Chondrocyte (in vitro differentiated cells): ENCODE measurements at places on chromosomes 2 and 18. TPM values are rescaled to one million over a fixed set of nuclear protein-coding genes. Genes with fewer than 3 reads are reported as not detected.

- no peak overlapping the region for H3K27ac ChIP-seq
- DNase-seq = no peak
- no peaks in the 10 kb centered on the region for H3K27me3 ChIP-seq
- H3K4me3 ChIP-seq = no peak overlapping the region
- H3K4me1 ChIP-seq = peaks cover 15% of the 10 kb centered on the region
Measured at GRCh38 chr2:26529406-26530239, 51.7 kb upstream of the OTOF start.

- H3K36me3 ChIP-seq = no peaks in the 10 kb centered on the region
- H3K4me1 ChIP-seq = no peaks in the 10 kb centered on the region
- DNase-seq = no peak
- no peak overlapping the region for H3K27ac ChIP-seq
- peaks cover 26% of the 10 kb centered on the region for H3K27me3 ChIP-seq
Measured at GRCh38 chr2:133953524-133953923, 300.3 kb upstream of the MGAT5 start.

GRCh38 chr2:226934546-226935201, 98.8 kb downstream of the RHBDD1 start:
- H3K4me3 ChIP-seq = no peak overlapping the region
- no peak for DNase-seq
- H3K27ac ChIP-seq = peak overlapping the region; percentile 53
- H3K27me3 ChIP-seq = no peaks in the 10 kb centered on the region

DNA sequence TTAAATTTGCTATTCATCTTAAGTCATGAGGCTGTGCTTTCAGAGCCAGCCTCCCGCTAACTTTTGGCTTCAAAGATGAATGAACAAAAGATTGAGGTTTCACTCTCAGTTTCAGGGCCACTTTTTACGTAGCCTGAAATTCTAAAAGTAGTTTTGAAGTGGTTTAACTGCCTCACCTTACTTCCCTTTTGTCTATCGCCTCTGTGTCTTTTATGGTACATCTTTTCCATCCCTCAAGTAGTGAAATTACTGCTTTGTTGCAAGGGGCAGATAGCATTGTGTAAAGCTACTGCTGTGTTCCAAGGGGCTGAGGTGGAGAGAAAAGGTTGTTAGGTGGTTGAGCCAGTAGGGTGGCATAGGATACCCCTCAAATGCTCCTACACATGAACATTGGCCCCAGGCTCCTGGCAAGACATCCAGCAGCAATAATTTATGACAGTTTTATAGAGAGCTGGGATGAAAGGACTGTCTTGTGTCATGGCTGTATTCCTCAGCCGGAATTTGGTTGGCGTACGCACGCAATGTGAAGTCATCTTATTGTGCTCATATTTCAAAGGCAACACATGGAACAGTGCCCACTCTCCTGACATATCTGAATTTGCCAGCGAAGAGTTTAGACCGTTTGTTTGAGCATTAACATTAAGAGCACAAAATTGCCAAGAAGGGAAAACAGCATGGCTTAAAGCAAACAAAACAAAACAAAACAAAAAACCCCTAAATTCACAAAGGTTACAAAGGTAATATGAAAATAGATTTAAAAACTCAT, 32.2 kb downstream of the QPCT start:
- H3K36me3 ChIP-seq = no peaks in the 10 kb centered on the region
- no peak for DNase-seq
- H3K27me3 ChIP-seq = no peaks in the 10 kb centered on the region
- peaks cover 25% of the 10 kb centered on the region for H3K4me1 ChIP-seq
- no peak overlapping the region for H3K27ac ChIP-seq
- H3K4me3 ChIP-seq = no peak overlapping the region

DNA sequence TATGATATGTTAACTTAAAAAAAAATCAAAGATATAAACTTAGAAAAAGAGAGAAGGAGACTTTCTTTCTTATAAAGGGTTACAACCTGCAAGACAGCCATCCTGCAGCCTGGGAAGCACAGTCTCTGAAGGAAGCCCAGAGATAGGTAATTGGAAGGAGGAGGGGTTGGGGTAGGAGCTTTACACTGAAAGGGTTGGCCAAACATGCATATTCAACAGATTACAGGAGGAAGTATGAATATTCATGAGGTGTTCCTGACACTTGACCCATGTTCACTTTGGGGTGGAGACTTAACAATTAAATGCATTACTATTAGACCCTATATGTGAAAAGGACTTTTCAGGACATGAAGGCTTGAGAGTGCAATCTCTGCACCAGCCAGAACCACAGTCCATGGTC, 71.7 kb upstream of the CDH2 start:
- no peaks in the 10 kb centered on the region for H3K27me3 ChIP-seq
- H3K27ac ChIP-seq = no peak overlapping the region
- no peak overlapping the region for H3K4me3 ChIP-seq
- DNase-seq = no peak

DNA sequence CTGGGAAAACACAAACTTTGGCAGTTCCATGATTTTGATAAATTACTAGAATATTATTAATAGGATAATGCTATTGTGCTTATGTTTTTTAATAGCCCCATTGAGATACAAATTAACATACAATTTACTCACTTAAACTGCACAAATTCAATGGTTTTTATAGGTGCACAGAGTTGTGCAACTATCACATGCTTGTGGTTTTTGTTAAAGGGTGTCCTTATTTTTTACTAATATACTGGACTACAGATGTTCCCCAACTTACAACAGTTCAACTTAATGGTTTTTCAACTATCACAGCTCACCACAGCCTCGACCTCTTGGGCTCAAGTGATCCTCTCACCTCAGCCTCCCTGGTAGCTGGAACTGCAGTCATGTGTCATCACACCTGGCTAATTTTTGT, 76.6 kb downstream of the OSBPL1A start:
- H3K27ac ChIP-seq = no peak overlapping the region
- H3K4me3 ChIP-seq = no peak overlapping the region
- no peaks in the 10 kb centered on the region for H3K36me3 ChIP-seq
- H3K27me3 ChIP-seq = no peaks in the 10 kb centered on the region
- no peak for DNase-seq

GRCh38 chr2:10243926-10244270, 58.8 kb upstream of the HPCAL1 start:
- DNase-seq = peak; percentile 79
- no peaks in the 10 kb centered on the region for H3K4me1 ChIP-seq
- H3K36me3 ChIP-seq = no peaks in the 10 kb centered on the region
- no peak overlapping the region for H3K4me3 ChIP-seq
- H3K27me3 ChIP-seq = peaks cover 1% of the 10 kb centered on the region

DNA sequence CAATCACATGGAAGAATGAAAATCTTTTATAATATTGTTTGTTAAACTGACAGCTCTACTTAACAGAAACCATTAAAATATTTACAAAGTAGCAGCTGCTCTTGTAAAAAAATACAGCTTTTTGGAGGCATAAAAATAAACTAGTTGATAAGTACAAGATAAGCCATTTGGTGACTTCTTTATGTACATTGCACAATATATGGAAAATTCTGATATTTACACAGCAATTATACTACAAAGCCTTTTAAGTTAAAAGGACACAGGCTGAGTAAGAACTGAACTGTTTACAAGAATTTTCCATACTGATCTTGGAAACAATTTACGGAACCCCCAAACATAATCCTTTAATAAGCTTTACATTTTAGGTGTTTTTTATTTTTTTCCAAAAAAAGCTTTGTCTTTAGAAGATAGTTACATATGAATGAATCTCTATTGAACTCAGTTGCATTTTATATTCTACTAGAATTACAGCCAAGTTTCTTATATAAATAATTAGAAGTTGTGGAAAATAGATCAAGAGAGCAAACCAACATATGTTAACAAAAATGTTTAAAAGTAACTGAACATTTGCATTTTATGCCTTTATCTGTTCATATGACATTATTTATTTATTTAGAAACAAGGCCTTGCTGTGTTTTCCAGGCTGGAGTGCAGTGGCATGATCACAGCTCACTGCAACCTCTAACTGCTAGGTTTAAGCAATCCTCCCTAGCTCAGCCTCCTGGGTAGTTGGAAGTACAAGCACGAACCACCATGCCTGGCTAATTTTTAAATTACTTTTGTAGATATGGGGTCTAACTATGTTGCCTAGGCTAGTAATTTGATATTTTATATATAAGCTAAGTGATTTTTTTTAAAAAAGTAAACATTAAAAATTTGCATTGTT, 142.5 kb downstream of the OTX1 start:
- H3K27ac ChIP-seq = no peak overlapping the region
- peaks cover 8% of the 10 kb centered on the region for H3K36me3 ChIP-seq
- DNase-seq = no peak

- no peak overlapping the region for H3K27ac ChIP-seq
- H3K4me3 ChIP-seq = no peak overlapping the region
- peaks cover 2% of the 10 kb centered on the region for H3K4me1 ChIP-seq
- peaks cover 72% of the 10 kb centered on the region for H3K36me3 ChIP-seq
Measured at GRCh38 chr2:86484385-86484784, 43.2 kb downstream of the KDM3A start.

DNA sequence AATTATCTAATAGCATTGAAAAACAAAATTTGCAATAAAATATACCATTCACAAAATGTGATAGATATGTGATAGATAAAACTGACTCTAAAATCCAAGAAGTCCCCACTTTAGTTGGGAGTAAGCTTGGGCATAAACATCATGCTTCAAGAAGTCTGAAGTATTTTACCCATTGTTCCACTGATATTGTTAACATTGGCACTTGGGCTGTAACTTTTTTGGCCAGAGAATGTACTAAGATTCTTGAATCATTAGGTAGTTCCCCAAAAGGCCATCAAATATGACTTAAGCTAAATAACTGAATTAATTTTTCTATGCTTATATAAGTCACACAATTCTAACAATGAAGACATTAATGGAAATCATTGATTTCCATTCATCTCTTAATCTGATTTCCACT, 413.6 kb downstream of the CDH2 start:
- DNase-seq = no peak
- no peaks in the 10 kb centered on the region for H3K27me3 ChIP-seq
- H3K4me3 ChIP-seq = no peak overlapping the region

DNA sequence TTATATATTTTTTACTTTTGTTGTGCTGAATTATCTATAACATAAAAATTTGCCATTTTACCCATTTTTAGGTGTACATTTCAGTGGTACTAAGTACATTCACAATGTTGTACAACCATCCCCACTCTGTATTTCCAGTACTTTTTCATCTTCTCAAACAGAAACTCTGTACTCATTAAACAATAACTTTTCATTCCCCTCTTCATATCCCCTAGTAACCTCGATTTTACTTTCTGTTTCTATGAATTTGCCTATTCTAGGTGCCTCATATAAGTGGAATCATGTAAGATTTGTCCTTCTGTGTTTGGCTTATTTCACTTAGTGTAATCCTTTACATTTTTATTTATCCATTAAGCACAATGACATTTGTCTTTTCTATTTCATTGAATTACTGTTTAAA, 51.3 kb downstream of the GTF2A1L start:
- no peaks in the 10 kb centered on the region for H3K27me3 ChIP-seq
- no peaks in the 10 kb centered on the region for H3K4me1 ChIP-seq
- DNase-seq = no peak
- H3K36me3 ChIP-seq = no peaks in the 10 kb centered on the region
- H3K4me3 ChIP-seq = no peak overlapping the region
- H3K27ac ChIP-seq = no peak overlapping the region

DNA sequence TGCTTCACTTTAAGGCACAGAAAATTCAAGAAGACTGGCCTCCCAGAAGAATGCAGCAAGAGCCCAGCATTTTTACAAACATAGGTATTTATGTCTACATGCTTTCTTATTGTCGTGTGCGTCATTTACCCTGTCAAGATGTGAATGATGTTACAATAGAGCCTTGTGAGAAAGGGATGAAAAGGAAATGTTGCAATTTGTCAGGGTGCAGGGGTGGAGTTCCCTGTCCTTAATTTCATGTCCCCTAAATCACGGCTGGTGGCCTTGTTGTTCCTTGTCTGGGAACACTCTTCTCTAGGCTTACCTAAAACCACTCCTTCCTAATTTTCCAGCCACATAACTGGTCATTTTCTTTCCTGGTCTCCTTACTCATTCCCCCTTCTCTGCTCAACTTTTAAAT, 194.2 kb downstream of the TXNL1 start:
- H3K4me3 ChIP-seq = no peak overlapping the region
- H3K36me3 ChIP-seq = no peaks in the 10 kb centered on the region
- no peak for DNase-seq
- no peaks in the 10 kb centered on the region for H3K27me3 ChIP-seq
- H3K4me1 ChIP-seq = no peaks in the 10 kb centered on the region
- H3K27ac ChIP-seq = no peak overlapping the region

- DNase-seq = no peak
- H3K4me3 ChIP-seq = no peak overlapping the region
- peaks cover 27% of the 10 kb centered on the region for H3K4me1 ChIP-seq
- no peaks in the 10 kb centered on the region for H3K36me3 ChIP-seq
Measured at GRCh38 chr18:58201733-58202730, 158.0 kb downstream of the NEDD4L start.

- peaks cover 10% of the 10 kb centered on the region for H3K27me3 ChIP-seq
- peak overlapping the region; percentile 86 for H3K27ac ChIP-seq
- H3K4me1 ChIP-seq = peaks cover 46% of the 10 kb centered on the region
- DNase-seq = no peak
Measured at GRCh38 chr18:75211002-75211621, 515 bp downstream of the TSHZ1 start.

DNA sequence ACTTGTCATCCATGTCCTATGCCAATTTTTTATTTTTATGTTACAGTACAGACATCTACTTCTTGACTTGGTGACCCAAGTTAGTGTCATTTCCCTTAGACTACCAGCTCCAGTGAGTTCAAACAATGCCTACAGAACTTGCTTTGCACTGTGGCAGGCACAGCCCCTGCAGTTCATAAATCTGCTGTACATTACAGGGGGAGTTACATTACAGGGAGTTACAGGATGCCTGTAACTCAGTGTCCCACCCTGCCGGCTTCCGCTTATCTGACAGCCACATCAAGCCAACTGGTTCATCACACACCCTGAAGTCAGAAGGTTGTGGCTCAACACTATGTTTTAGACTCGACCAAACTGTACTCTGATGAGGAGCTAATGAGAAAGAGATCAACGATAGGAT, 7.8 kb upstream of the NPAS2 start:
- H3K4me1 ChIP-seq = peaks cover 15% of the 10 kb centered on the region
- H3K4me3 ChIP-seq = no peak overlapping the region
- no peak overlapping the region for H3K27ac ChIP-seq
- no peak for DNase-seq
- H3K27me3 ChIP-seq = peaks cover 4% of the 10 kb centered on the region
- peaks cover 4% of the 10 kb centered on the region for H3K36me3 ChIP-seq

GRCh38 chr18:33612632-33613031, 34.6 kb downstream of the ASXL3 start:
- no peaks in the 10 kb centered on the region for H3K36me3 ChIP-seq
- H3K27me3 ChIP-seq = no peaks in the 10 kb centered on the region
- H3K4me1 ChIP-seq = peaks cover 14% of the 10 kb centered on the region
- H3K27ac ChIP-seq = no peak overlapping the region
- DNase-seq = no peak

The NOSTRIN gene
- 0.27 TPM in 1 of 3 replicates, not detected in the others for total RNA-seq

The MOCOS gene
- 6.7 to 15.7 TPM (median 13.2 TPM) in 3 replicates for total RNA-seq

The APCDD1 gene
- total RNA-seq = 9.5 to 41.3 TPM (median 13.1 TPM) in 3 replicates

The AP1S3 gene
- 5.2 to 6.4 TPM (median 5.5 TPM) in 3 replicates for total RNA-seq

The GLI2 gene
- 31.1 to 37.0 TPM (median 36.0 TPM) in 3 replicates for total RNA-seq
